Chondrocyte (in vitro differentiated cells): ENCODE measurements at places on chromosomes 7 and 10. TPM values are rescaled to one million over a fixed set of nuclear protein-coding genes. Genes with fewer than 3 reads are reported as not detected.

- no peak for DNase-seq
Measured at GRCh38 chr10:123044391-123044790, 35.6 kb downstream of the ACADSB start.

GRCh38 chr10:28841625-28842024, 164.3 kb downstream of the BAMBI start:
- no peak for DNase-seq

- DNase-seq = no peak
Measured at GRCh38 chr10:60208676-60209269, 180.9 kb downstream of the ANK3 start.

- no peak for DNase-seq
Measured at GRCh38 chr10:102511583-102512274, 8.0 kb downstream of the SUFU start.

WDFY4 gene
- not detected in 3 replicates for total RNA-seq

DNA sequence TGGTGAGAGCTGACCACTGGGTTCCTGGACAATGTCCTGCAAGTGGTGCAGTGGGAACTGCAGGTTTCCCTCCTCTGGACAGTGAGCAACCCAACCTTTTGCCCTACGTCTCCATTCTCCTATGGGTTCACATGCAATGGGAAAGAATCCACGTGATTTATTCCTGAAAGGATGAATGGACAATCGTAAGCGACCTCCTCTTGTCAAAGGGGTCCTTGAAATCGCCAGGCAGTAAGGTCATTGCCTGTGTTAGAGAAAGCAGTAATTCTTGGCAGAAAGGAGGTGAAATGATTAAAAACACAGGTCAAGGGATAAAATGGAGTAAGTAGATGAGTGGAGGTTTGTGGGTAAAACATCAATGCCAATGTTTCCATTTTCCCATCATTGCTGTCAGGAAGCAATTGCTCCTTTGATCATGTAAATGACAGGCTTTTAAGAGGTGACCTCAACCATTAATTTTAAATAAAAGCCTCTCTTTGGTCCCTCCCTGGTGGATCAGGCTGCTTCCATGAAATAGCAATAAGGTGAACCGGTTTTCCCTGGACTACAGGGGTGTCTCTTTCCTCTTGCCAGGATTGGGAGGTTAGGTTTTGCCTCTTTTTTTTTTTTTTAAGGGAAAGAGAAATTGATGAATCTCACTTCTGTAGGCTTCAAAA, 330.0 kb upstream of the PRKCQ start:
- no peak for DNase-seq

GRCh38 chr10:124329362-124329761, 89.4 kb downstream of the OAT start:
- no peak for DNase-seq

C10orf53 gene
- not detected in 3 replicates for total RNA-seq

- DNase-seq = no peak
Measured at GRCh38 chr10:122140461-122140902, 130.6 kb upstream of the BTBD16 start.

- DNase-seq = peak; percentile 72
Measured at GRCh38 chr10:124003070-124003419, 90.4 kb downstream of the CHST15 start.

GJD4 gene
- total RNA-seq = not detected in 3 replicates

OPALIN gene
- total RNA-seq = not detected in 3 replicates

PHKG1 gene
- 0.15 to 0.62 TPM (median 0.24 TPM) in 3 replicates for total RNA-seq

ZNF488 gene
- total RNA-seq = 0.10 to 1.1 TPM (median 0.17 TPM) in 3 replicates

GRCh38 chr7:148790131-148790726, 91.5 kb downstream of the CUL1 start:
- DNase-seq = no peak

GRCh38 chr7:123752534-123752933, 3.7 kb upstream of the WASL start:
- no peak for DNase-seq

ODAD2 gene
- total RNA-seq = 1.0 to 3.8 TPM (median 1.1 TPM) in 3 replicates

- DNase-seq = no peak
Measured at GRCh38 chr7:16926861-16927260, 45.1 kb upstream of the AGR3 start.

CYP2C19 gene
- total RNA-seq = 0.12 to 0.31 TPM in 2 of 3 replicates, not detected in the other

- no peak for DNase-seq
Measured at GRCh38 chr7:99837649-99838361, 10.0 kb downstream of the CYP3A43 start.

GRCh38 chr7:16422103-16422435, 731 bp upstream of the CRPPA start:
- no peak for DNase-seq

DNA sequence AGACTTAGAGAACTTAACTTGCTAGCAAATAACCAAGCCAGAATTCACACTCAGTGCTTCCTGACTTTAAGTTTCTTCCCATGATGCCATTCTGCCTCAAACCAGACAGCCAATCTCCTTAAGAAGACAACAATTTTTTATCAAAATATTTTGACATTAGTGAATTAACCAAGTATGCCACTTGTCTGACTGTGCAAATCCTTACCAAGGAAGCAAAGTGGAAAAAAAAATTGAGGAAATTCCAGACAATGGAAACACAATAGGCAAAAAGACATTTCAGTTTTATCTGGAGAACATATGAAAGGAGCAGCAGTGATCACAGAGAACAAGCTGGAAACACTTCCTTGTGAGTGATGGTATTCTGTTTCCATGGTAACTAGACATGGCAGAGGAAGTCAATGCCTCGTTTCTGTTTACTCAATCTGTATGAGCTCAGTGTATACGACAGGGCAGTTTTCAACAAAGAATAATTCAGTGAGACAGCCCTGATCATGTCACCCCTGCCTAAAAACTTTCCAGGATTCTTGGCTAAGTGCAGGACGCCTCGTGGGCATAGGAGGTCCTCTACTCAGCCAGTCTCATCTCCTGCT, 114.2 kb downstream of the DYNC1I1 start:
- DNase-seq = no peak
